ENCODE measurements at places on chromosomes 6 and 20.

GRCh38 chr6:29743568-29743967, 20.3 kb downstream of the HLA-F start:
- H3K4me3 ChIP-seq = no peak overlapping the region
- no peaks in the 10 kb centered on the region for H3K36me3 ChIP-seq
- H3K4me1 ChIP-seq = peaks cover 7% of the 10 kb centered on the region
- no peak for DNase-seq

GRCh38 chr20:38007526-38007925, 25.7 kb downstream of the TTI1 start:
- H3K27me3 ChIP-seq = no peaks in the 10 kb centered on the region
- no peak overlapping the region for H3K27ac ChIP-seq
- no peaks in the 10 kb centered on the region for H3K4me1 ChIP-seq
- DNase-seq = no peak

DNA sequence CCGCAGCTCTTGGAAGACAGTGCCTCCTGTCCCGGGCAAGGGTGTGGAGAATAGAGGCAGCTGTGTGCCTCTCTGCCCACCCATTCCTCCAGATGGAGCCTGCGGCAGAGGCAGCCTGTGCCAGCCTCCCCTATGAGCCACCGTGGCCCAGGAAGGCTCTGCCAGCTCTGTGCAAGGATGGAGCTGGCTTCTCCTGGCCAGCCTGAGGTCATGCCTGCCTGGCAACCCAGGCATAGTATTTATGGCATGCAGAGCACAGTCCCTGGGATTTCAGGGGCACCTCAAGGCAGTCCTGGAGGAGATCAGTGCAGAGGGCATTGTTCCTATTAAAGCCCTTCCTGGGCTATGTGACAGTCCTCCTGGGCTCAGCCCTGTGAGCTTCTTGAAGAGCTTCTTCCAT, 1.5 kb downstream of the EPB41L1 start:
- H3K27me3 ChIP-seq = no peaks in the 10 kb centered on the region
- peaks cover 28% of the 10 kb centered on the region for H3K4me1 ChIP-seq
- DNase-seq = no peak
- H3K27ac ChIP-seq = no peak overlapping the region
- no peaks in the 10 kb centered on the region for H3K36me3 ChIP-seq
- H3K4me3 ChIP-seq = no peak overlapping the region

GRCh38 chr20:14667226-14667625, 329.8 kb upstream of the FLRT3 start:
- DNase-seq = no peak
- H3K27me3 ChIP-seq = no peaks in the 10 kb centered on the region
- no peaks in the 10 kb centered on the region for H3K36me3 ChIP-seq
- H3K4me3 ChIP-seq = no peak overlapping the region
- H3K27ac ChIP-seq = no peak overlapping the region
- H3K4me1 ChIP-seq = peaks cover 6% of the 10 kb centered on the region

- H3K4me3 ChIP-seq = no peak overlapping the region
- H3K4me1 ChIP-seq = no peaks in the 10 kb centered on the region
- H3K36me3 ChIP-seq = peaks cover 5% of the 10 kb centered on the region
- no peak overlapping the region for H3K27ac ChIP-seq
- H3K27me3 ChIP-seq = no peaks in the 10 kb centered on the region
- DNase-seq = no peak
Observed at GRCh38 chr20:13105864-13106457, 97.2 kb downstream of the SPTLC3 start.
